ENCODE measurements at places on chromosomes 2 and 18.

DNA sequence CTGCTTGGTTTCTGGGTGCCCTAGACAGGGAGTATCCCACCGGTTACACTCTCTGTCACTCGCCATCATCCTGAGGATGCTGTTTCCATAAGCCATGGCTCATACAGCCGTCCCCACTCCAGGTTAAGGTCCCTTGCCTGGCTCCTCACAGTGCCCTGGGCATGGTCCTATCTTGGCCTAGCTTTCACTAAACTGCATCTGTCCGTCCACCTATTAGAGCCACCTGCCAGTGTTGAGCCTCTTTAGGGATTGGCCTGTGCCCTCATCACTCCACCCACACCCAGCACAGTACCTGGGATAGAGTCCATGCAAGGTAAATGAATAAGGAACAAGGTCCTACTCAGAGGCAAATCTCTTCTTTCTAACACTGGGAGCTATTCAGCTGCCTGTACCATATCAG is 320.1 kb downstream of the GBX2 start:
- no peak for DNase-seq

GRCh38 chr18:59696311-59697235 is 650 bp downstream of the CCBE1 start:
- no peak for DNase-seq

DNA sequence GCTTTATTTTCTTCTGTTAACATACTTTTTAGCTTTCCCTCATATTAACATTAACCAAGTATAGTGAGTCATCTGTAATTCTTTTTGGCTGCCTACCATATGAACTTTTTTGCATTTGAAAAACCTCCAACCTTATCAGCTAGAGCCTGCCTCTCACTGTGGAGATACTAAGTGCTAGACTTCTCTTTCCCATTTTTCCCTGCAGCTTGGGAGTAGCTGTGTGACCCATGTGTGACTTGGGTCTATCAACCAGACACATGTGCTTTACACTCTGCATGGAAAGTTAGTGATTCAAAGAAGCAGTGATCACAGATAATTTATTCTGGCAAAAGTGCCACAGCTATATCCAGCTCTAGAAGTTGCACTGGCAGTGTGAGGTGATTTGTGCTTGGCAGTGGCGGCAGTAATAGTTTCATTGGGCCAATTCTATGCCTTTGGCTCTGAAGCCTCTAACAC is 36.3 kb downstream of the PREPL start:
- DNase-seq = no peak

- no peak for DNase-seq
Measured at GRCh38 chr2:102880731-102881130, 118.9 kb downstream of the TMEM182 start.

DNA sequence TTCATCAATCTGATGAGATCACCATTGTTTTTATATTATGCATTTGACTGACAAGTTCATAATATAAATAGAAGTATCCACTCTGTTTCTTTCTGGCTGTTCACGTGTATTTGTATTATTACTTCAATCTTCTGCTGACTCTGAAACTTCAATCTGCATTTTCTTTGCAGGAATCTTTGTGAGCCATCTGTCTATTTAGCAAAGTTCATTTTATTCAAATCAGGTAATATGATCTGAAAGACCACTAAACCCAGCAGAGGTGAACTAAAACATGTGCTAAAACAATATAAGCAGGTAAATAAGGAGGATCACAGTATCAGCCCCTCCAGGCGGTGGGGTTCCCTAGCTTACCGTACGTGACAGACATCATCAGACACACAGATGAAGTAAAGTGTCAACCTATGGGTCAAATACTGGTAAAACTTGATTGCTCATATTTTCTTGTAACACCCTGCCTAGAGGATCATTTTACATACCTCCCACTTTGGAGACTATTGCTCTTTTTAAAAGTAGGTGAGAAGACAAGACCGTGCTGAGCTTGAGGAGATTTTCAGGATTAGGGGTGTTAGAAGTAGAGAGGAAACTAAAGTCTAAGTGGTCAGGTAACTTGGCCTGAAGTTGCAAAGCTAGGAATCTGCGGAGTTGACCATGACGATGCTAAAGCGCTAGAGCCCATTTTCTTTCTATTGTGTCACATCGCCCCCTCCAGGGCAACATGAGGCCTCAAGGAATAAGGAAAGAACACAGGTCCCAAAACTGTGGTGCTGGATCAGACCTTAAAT is 9.0 kb downstream of the DTNB start:
- DNase-seq = no peak

DNA sequence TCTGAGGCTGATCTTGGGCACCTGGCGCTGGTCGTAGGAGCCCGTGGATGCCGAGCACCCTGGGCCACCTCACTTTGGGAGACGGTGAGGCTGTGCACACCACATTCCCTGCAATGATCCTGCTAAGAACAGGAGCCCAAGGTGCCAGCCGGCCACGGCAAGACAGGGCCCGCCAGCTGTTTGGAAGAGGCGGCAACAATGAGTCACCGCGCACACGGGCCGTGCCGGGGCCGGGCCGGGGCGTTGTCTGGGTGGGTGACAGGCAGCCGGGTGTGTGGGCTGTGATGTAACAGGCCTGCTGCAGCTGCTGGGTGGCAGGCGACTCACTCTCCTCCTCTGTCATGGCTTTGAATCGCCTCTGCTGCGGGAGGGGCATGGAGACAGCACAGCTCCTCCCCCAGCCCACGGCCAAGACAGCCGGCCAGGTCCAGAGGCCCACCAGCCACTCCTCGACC is 49.7 kb upstream of the ODC1 start:
- peak; percentile 61 for DNase-seq

DNA sequence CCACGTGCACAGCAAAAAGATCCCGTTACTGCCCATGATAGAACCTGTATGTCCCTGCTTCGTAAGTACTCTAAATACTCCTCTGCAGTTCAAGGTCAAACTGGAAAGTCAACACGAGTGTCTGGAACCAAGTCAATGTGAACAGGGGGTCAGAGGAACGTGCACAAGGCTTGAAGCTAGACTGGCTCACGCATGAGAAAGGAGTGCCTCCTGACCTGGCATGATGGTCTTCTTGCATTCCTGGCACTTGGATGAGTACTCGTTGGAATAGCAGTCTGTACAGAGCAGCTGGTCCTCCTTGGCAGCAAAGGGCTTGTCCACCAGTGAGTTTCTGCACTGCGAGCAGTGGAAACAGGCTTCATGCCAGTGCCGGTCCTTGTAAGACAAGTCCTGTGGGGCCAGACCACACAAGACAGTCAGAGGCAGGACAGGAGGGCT is 25.5 kb downstream of the FHL2 start:
- no peak for DNase-seq

- no peak for DNase-seq
Measured at GRCh38 chr2:215359576-215359922, 47.7 kb downstream of the ATIC start.

DNA sequence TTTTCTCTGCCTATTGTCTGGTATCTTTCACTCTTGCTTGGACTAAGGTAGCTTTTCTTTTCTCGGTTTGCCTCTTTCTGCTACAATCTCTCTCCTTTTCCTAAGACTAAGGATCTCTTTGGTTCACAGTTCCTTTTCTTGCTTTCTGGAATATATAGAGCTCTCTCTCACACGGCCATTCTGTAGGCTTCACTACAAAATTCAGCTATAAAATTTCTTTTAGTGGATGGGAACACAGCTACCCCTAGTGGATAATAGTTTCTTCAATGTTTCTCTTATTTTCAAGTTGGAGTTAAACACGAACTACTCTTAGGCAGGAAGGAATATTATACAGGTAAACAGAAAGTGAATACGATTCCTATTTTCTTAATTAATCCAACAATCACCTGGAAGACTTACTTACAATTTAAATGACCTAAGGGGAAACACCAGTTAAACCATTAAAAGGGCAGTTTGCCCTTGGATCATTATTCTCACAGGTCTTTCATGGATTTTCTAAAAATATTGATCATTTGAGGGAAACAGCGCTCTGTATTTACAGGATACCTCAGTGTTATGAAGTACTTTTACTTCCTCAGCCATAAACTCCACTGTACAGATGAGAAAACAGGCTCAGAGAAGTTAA is 140.5 kb downstream of the LRP2 start:
- no peak for DNase-seq

- no peak for DNase-seq
Measured at GRCh38 chr2:84894758-84895520, 10.5 kb upstream of the TMSB10 start.
